Muscle of leg (tissue), 16 donors: ENCODE measurements at places on chromosomes 5 and 9.

GRCh38 chr5:106136061-106136460 is 1534.7 kb downstream of the EFNA5 start:
- DNase-seq = peak; percentile 8

GRCh38 chr5:112006721-112007120 is 249.7 kb upstream of the NREP start:
- DNase-seq = peak; percentile 22

- no peak for DNase-seq
Measured at GRCh38 chr9:27743490-27743889, 170.2 kb upstream of the C9orf72 start.

DNA sequence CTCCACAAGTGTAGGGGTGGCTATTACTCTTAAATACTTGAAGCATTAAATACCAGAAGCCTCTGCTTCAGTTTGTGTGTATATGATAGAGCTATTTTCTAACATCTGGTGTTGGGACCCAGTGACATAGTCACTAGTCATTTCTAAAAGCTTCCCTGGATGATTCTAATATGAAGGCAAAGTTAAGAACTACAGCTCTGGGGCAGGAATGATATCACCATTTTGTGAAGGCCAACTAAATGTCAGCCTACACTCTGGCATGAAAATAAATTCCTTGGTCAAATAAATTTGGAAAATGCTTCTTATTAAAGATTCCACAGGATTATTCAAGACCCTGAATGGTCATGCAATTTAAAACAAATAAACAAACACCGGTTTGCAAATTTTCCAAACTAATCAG is 197.7 kb downstream of the PLK2 start:
- peak; percentile 16 for DNase-seq

GRCh38 chr9:117543089-117543488 is 128.2 kb upstream of the ASTN2 start:
- no peak for DNase-seq

DNA sequence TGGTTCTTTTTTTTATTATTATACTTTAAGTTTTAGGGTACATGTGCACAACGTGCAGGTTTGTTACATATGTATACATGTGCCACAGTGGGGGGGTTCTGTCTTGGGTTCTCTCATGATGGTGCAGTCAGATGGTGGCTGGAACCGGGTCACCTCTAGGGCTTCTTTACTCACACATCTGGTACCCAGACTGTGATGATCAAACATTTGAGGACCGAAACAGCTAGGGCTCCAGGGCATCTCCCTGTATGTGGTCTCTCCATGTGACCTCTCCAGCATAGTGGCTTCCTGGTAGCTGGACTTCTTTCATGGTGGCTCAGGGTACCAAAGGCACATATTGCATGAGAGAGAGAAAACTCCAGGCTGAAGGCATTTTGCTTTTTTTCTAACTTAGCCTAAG is 9.8 kb upstream of the CRHBP start:
- DNase-seq = no peak

GRCh38 chr9:129258124-129258822 is 80.2 kb upstream of the IER5L start:
- peak; percentile 94 for DNase-seq

DNA sequence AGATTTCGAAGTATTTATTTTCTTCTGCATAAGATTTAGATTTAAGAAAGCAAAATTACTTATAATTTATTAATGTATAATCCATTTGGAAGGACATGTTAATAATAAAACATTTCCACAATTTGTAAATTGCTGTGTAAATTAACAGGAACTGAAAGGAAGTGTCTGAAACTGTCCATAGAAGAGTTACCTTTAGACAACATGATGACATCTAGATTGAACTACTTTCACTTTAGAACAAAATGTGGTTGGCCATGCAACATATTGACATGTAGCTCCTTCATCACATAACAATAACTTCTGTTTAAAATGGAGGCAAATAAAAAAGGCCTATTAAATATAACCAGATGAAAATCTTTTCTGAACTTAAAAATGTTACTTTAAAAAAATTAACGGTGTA is 1849.5 kb upstream of the ACO1 start:
- no peak for DNase-seq

- peak; percentile 83 for DNase-seq
Measured at GRCh38 chr5:149561848-149562247, 10.6 kb upstream of the CSNK1A1 start.

- no peak for DNase-seq
Measured at GRCh38 chr5:31886206-31886605, 247.3 kb downstream of the PDZD2 start.

DNA sequence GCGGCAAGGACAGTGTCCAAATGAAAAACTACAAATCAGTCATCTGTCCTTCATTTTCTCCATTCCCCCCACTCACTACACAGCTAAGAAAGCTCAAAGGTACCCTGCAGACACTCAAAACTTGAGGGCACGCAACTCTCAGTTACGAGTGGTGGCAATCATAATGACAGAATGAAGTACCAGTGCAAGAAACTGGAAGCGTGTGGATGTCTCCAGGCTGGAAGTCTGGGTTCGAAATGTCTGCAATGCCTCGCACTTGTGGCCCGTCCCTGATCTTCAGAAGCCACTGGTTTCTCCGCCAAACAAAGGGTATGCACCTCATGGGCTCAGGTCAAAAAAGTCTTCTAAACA is 597 bp upstream of the CENPH start:
- no peak for DNase-seq

DNA sequence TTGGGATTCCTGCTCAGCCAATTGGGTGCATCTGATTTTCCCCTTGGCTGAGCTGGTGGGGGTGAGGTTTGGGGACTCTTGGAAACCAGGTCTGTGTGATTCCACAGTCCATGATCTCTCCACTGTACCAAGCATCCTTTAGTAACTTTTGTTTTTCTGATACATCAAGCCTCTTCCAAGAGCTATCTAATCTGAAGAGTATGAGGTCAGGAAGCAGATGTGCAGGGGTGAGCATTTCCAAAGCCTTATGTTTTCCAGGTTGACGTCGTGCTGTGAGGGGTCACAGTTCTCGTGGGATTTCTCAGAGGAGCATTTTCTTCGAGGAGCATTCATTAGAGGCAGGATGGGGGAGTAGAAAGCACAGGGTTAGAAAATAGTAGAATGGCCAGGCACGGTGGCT is 95.3 kb downstream of the KLF4 start:
- peak; percentile 87 for DNase-seq
